H9 (cell line): ENCODE measurements at places on chromosomes 2 and 18. TPM values are rescaled to one million over a fixed set of nuclear protein-coding genes. Genes with fewer than 3 reads are reported as not detected.

Gene IHH
- 0.11 TPM in 1 of 2 replicates, not detected in the other for total RNA-seq

Gene GREB1L
- total RNA-seq: 2.1 and 2.7 TPM in 2 replicates

Gene CFAP210
- 0.33 and 0.94 TPM in 2 replicates for total RNA-seq

Gene GCKR
- total RNA-seq: 0.11 and 0.33 TPM in 2 replicates

DNA sequence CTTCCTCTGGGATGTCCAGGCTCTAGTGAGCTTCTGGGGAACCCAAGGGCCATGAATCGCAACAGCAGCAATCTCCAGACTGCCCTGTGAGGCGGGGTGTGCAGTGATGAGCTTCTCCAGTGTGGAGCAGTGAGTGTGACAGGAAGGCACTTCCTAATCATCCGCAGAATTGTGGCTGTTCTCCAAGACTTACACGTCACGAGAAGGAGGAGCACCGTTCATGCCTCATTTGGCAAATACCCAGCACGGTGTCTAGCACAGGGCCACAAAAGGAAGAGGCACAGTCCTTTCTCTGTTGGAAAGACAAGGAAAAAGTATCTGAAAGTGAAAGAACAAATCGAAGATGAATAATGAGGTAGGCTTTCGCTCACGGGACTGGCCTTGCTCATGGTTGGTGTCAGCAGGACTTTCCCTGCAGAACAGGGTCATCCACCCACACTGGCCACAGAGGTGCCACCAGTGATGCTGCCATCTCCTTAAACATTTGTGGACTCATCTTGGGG is 125.1 kb upstream of the HAAO start:
- no peak for DNase-seq

DNA sequence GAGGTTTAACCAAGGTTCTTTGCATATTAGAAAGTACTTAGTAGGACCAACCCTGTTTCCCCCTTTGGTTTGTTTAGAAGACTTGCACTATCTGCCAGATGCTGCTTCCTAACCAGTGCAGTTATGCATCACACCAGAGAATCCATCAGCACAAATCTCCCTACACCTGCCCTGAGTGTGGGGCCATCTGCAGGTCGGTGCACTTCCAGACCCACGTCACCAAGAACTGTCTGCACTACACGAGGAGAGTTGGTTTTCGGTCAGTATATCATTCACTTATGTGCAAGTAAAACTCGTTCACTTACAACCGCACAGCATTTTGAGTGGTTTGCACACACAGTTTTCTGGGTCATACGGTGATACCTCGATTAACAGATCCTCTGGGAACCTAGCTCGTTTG is 69.7 kb downstream of the ZNF532 start:
- DNase-seq: no peak

- DNase-seq: no peak
Observed at GRCh38 chr2:29789911-29790485, 131.4 kb downstream of the ALK start.

DNA sequence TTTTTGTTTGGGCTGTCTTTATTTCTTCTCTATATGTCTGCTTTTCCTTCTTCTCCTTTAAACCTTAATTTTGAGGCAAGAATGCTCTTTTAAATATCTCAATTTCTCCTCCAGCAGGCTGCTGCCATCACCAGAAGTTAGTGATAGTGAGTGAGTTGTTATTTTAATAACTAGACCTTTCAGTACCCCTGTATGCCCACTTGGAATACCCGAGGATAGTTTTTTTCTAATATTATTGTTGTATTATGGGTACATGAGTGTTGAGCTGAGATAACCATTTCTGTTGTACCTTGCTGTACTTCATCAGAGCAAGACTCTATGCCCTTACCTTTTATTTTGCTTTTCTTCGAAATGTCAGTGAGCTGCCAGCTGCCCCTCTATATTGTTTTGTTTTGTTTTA is 50.1 kb downstream of the PPM1B start:
- no peak for DNase-seq

- no peak for DNase-seq
Observed at GRCh38 chr2:23445450-23445868, 60.5 kb downstream of the KLHL29 start.

GRCh38 chr2:2663401-2664036 is 332.4 kb upstream of the MYT1L start:
- no peak for DNase-seq

DNA sequence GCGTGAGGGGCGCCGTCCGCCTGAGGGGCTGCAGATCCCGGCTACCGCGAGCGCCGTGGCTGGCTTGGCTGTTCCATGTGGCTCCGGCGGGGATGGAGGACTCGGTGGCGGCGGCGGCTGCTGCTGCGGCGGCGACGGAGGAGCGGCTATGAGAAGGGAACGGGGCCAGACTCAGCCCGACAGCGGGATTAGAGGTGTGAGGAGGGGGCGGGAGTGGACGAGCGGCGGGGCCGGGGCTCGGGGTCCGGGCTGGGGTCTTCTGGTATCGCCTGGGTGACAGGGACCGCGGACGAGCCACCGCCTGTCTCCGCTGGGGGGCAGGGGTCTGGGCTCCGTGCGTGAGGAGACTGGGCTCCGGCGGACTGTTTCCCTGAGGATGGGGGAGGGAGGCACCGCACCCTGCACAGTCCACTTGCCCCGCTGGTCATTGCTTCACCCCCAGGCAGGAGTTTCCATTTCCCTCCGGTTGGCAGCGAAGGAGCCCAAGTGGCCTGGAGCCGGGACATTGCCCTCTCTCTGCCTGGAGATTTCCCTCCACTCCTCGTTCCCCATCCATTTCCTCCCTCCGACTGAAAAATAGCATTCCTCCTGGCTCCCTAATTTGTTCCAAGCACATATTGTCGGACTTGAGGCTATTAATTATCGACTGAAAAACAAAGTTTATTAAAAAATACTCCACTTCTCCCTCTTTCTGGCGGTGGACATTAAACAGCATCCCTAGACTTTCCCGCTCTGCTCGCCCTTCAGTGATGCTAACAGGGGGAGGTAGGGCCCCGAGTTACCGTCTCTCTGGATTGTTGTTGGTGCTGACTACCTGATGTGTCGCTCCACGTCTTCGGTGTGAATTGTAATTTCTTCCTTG is 577 bp downstream of the EHBP1 start:
- peak; percentile 74 for DNase-seq

DNA sequence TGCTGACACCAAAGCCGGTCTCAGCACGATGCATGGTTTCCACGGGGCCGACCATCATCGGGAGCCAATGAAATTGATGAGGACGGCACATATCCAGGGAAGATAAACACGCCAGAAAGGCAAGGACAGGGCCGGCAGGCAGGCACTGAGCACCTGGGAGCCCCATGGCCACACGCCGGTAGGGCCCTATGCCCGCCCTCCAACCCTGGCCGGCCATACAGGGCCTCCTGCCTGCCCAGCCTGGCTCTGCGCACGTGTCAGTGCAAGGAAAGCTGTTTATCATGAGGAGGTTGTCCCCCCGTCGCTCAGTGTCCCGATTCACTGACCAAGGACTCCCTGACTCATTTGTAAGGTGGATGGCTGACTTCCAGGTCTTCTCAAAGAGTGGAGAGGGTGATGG is 237.5 kb downstream of the GLI2 start:
- no peak for DNase-seq
